ENCODE measurements at places on chromosomes 2 and 18.

DNA sequence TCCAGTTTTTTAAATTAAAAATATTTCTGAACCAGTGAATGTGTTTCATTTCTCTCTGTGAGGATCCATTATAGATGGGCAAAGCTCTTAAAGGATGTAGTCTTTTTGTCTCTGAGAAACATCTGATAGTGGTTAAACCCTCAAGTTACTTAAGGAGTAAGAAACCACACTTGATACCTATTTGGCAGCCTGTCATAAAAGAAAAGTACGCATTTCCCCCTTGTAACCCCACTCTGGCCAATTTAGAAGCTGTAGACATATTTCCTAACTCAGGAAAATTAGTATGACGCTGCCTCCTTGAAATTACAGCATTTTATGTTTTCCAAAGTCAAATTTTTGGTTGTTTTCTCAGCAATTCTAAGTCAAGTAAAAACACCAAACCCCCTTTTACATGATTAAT, 2.0 kb downstream of the STAT4 start:
- no peak for DNase-seq

DNA sequence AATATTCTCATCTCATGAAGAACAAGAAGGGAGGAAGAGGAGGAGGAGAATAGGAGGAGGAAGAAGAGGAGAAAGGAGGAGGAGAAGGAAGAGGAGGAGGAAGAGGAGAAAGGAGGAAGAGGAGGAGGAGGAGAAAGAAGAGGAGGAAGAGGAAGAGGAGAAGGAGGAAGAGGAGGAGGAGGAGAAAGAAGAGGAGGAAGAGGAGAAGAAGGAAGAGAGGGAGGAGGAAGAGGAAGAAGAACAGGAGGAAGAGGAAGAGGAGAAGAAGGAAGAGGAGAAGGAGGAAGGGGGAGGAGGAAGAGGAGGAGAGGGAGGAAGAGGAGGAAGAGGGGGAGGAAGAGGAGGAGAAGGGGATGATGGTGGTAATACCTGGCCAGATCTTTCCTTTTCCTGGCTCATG, 70.0 kb upstream of the PTPRM start:
- DNase-seq = no peak

GRCh38 chr2:120231974-120232635, 8.9 kb upstream of the TMEM185B start:
- peak; percentile 59 for DNase-seq

- no peak for DNase-seq
Measured at GRCh38 chr2:170737821-170738220, 22.7 kb downstream of the SP5 start.
